Activated T-cell treated with anti-CD3 and anti-CD28 coated beads for 48 hours (primary cell): ENCODE measurements at places on chromosomes 5 and 9.

GRCh38 chr5:78573318-78573717 is 75.3 kb downstream of the LHFPL2 start:
- DNase-seq = no peak

- no peak for DNase-seq
Observed at GRCh38 chr9:4042991-4043390, 256.9 kb downstream of the GLIS3 start.

GRCh38 chr5:125659316-125660023 is 763.7 kb upstream of the GRAMD2B start:
- DNase-seq = no peak

- no peak for DNase-seq
Observed at GRCh38 chr5:150137168-150137957, 18.3 kb downstream of the PDGFRB start.
